ENCODE measurements at places on chromosomes 6 and 20. TPM values are rescaled to one million over a fixed set of nuclear protein-coding genes. Genes with fewer than 3 reads are reported as not detected.
A peak's percentile ranks its signal among the peaks of the same experiment; 100 is the strongest.

DNA sequence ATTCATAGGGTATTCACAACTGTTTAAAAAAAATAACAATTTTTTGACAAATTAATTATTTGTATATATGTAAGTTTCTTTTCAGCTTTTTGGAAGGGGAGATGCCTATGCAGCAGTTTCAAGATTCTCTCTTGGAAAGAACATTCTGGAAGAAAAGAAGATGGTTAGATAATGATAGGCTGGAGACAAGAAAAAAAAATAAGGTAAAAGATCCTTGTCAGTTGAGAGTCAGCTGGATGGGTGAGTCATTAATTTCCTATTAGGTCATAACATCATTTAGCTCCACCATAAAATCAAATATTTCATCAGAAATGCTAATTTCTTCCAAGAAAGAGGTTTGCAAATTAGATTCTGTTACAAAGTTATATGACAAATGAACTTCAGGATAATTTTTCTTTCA lies 880.4 kb downstream of the EPHA7 start:
- H3K27me3 ChIP-seq = no peaks in the 10 kb centered on the region
- no peak for DNase-seq
- H3K4me3 ChIP-seq = no peak overlapping the region
- H3K27ac ChIP-seq = no peak overlapping the region
- H3K36me3 ChIP-seq = no peaks in the 10 kb centered on the region
- no peaks in the 10 kb centered on the region for H3K4me1 ChIP-seq

DNA sequence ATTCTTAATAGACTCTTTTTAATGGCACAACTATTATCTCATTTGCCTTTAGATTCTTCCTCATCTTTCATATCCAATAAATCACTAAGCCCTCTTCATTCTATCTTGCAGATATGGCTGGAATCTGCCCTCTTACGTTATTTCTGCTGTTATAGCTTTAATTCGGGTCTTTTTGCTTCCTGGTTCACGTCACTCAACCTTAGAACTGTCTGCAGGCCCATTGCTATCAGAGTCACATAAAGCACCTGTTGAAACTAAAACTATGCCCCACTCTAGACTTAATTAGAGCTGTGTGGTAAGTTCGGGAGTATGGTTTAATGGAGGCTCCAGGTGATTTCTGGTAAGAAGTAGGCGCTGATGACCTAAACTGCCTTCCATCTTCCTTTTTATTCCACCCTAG lies 988 bp downstream of the QRSL1 start:
- no peaks in the 10 kb centered on the region for H3K36me3 ChIP-seq
- peaks cover 23% of the 10 kb centered on the region for H3K4me1 ChIP-seq
- DNase-seq = no peak

CFAP61 gene
- 0.29 TPM for total RNA-seq

GRCh38 chr6:143117108-143117507 lies 56.4 kb downstream of the AIG1 start:
- no peak overlapping the region for H3K27ac ChIP-seq
- no peaks in the 10 kb centered on the region for H3K27me3 ChIP-seq
- no peak for DNase-seq
- H3K4me1 ChIP-seq = no peaks in the 10 kb centered on the region

CDH26 gene
- 0.47 TPM for total RNA-seq

DNA sequence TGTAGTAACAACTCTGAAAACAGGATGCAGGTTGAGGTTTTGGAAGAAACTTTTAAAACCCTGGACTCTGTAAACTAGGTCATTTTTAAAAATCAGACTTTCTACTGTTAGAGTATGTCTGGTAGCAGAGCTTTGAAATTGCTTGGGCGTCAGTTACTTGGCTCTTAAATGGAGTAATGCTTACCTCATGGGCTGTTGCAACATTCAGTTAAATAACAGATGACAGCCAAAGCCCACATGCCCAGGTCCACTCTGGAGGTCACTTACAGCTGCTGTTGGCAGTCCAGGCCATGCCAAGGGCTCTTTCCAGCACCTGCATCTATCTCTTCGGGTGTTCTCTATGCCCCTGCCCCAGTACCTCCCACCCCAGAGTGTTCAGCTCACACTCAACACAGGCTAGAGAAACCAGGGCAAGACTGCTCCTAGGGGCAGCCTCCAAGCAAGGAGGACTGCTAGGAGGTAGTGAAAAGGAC lies 96.4 kb downstream of the BANF2 start:
- DNase-seq = peak; percentile 80
- H3K4me3 ChIP-seq = no peak overlapping the region
- H3K27ac ChIP-seq = peak overlapping the region; percentile 79
- no peaks in the 10 kb centered on the region for H3K27me3 ChIP-seq
- H3K36me3 ChIP-seq = no peaks in the 10 kb centered on the region

All from pancreas (tissue), 10 donors.